ENCODE measurements at places on chromosomes 1 and 21.

GRCh38 chr1:2921970-2922686 lies 99.1 kb upstream of the ACTRT2 start:
- DNase-seq, result no peak

DNA sequence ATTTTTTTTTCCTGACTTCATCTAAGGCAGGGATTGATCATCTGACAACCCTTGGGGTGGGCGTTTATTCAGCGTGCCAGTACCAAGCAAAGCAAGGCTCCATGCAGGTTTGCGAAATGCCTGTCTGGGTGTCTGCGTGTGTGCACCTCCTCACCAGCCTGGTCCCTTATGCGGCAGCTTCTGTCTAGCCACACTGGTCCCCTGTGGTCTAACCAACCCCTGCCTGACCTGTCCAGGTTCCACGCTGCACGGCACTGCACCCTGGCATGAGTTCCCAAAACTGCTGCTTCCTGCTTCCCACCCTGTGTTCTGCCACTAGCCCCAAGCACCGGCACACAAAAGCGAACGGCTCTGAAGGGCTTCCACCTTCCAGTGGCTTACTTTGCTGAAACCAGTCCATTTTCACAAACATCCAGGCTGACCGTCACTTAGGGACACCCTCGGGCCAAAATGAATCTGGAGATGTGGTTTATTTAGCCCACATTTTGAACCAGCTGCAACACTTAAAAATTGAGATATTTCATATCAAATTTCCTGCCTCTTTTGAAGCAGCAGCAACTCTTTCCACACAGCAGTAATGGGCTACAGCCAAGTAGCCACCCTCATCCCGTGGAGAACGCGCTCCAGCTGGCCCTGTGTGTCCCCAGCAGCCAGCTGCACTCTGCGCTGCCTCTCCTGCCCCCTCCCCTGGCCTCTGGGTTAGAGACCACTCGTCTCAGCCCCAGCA lies 55.7 kb downstream of the HLCS start:
- no peak for DNase-seq

DNA sequence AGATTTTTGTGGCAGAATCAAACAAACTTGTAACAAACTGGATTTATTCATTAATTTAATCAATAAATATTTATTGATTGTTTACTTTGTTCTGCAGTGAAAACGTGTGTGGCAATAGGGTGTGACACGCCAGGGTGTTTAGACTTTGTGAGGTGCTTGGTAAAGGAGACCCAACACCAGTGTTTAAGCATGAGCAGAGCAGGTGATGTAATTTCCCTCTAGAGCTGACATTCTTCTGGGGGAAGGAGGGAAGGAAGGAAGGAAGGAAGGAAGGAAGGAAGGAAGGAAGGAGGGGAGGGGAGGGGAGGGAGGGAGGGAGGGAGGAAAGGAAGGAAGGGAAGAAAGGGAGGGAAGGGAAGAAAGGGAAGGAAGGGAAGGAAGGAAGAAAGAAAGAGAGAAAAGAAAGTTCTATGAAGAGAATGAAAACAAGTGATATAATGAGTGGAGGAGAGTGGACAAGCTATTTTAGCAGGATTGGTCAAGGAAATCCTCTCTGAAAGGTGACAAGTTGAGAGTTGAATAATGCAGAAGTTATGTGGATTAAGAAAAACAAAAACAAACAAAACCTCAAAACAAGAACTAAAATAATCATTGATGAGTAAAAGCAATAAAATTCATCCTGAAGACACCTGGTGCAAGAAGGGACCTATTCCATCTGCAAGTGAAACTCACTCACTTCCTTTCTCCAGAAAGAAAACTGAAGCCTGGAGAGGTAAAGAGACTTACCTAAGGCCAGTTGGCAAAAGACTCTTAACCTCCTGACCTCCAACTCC lies 60.8 kb downstream of the TSEN15 start:
- no peak for DNase-seq

- no peak for DNase-seq
These were observed 12.9 kb downstream of the LRRN2 start for GRCh38 chr1:204672482-204673121.

DNA sequence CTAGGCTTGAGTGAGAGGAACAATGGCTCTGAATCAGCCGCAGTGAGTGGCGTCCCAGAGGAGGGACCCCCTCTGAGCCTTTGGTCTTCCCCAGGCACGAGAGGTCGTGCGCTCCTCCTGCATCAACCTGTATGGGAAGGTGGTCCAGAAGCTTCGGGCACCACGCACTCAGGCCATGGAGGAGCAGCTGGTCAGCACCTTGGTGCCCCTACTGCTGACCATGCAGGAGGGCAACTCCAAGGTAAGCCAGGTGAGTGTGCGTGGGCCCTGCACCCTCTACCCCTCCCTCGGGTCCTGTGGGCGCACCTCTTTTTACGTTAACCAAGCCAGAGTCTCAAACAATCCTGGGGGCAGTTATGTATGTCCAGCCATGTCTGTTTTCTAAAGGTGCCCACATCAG lies 13.7 kb upstream of the TTC4 start:
- DNase-seq, result no peak

Data from hematopoietic multipotent progenitor cell (in vitro differentiated cells).